CD4-positive, alpha-beta T cell treated with Interleukin-10 for 1 hour (primary cell): ENCODE measurements at places on chromosomes 7 and 10.
A peak's percentile ranks its signal among the peaks of the same experiment; 100 is the strongest.

DNA sequence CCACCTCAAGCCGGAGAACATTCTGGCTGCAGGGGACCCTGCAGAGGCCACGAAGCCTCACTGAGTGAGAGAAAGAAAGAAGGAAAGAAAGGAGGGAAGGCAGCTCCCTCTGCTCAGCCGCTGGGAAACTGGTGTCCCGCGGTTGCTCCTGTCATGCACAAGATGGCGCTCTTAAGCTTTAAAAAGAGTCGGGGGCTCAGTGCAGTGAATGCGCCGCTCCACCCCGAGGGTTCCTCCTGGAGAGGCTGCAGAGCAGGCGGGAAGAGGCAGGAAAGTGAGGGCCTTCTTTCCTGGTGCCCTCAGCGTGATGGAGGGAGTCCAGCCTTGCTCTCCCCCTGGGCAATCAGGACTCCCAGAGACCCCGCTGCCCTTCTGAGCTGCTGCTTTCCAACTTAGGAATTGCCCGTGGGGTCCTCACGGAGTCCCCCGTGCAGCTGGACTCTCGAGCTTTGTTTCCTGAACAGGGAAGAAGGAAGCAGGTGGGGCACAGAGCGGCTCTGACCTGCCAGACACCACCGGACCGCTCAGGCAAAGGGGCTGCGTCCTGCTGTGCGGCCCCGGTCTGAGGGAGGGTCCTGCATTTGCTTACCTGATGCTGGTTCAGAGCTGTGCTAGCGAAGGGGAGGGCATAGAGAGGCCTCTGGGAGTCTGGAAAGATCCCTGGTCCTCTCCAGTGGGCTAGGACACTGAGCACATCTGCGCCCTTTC, 141.9 kb upstream of the MKI67 start:
- DNase-seq = no peak

DNA sequence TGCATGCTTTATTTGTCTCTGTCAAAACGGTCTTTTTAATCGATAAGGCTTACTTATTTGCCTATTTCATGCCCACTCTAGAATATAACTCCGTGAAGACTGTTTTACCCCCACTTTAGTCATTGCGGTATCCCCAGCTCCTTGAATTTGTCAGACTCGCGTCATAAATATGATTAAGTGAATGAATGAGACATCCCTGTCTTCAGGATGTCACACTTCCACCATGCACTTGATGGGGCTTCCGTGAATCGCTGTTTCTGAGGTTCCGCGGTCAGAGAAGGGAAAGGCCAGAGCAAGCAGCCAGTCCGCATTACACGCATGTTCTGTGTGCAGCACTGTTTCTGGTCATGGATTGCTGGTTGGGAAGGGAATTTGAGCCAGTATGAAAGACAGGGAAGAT, 138.8 kb downstream of the CELF2 start:
- DNase-seq = peak; percentile 54

- DNase-seq = no peak
Measured at GRCh38 chr7:42214060-42214679, 22.8 kb downstream of the GLI3 start.

DNA sequence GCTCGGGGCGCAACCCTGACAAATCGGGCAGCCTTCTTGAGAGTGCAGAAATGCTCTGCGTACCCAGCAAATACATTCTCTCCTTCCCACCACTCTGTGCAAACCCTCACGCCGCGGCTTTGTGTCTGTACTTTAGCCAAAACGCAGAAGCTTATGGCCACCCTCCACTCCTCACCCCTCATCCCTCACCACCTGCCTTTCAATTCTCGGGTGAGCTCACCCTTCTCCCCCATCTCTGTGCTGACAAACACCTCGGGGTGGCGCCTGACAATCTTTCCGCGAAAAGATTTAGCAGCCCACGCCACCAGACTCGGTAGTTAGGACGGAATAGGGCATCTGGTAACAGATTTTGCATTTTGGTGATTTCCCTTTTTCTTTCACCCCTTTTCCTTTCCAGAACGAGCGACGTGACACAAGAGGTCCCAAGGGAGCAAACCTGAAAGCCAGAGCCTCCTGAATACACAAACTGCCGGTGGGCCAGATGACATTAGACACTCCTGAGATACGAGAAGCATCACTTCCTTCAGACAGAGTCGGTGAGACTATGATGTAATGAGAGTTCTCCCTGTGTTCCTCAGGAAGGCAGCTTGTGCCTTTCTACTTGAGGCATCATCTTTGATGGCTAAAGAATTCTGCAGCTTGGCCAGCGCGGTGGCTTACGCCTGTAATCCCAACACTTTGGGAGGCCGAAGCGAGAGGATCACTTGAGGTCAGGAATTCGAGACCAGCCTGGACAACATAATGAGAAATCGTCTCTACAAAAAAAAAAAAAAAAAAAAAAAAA, 671 bp upstream of the ATAD1 start:
- DNase-seq = peak; percentile 75

DNA sequence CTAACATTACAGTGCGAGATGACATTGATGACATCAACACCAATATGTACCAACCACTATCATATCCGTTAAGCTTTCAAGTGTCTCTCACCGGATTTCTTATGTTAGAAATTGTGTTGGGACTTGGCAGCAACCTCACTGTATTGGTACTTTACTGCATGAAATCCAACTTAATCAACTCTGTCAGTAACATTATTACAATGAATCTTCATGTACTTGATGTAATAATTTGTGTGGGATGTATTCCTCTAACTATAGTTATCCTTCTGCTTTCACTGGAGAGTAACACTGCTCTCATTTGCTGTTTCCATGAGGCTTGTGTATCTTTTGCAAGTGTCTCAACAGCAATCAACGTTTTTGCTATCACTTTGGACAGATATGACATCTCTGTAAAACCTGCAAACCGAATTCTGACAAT, 4.3 kb downstream of the GPR22 start:
- DNase-seq = no peak

DNA sequence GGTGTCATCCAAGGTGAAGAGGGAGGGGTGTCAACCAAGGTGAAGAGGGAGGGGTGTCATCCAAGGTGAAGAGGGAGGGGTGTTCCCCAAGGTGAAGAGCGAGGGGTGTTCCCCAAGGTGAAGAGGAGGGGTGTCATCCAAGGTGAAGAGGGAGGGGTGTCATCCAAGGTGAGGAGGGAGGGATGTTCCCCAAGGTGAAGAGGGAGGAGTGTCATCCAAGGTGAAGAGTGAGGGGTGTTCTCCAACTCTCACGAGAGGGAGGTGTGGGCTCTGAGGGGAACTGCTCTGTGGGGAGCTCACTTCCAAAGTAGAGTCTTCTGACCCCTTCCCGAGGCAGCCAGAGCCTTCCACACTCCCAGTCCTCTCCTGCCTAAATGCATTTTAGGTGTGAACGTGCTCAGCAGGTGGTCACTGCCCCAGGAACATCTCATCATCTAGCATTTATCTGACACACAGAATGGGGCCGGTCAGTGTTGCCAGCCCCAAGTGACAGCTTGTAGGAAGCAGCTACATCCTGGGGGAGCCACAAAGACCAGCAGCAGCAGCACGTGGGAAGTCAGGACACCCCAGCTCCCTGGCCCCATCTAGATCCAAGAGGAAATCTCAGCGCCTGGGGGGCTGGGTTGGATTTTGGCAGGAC, 323.8 kb downstream of the GLRX3 start:
- DNase-seq = no peak

- DNase-seq = no peak
Measured at GRCh38 chr7:24372961-24373955, 89.3 kb downstream of the NPY start.
